Stimulated activated CD4-positive, alpha-beta T cell treated with anti-CD3 and anti-CD28 coated beads, TNF-alpha, amount 100 ng/mL, for 48 hours (primary cell): ENCODE measurements at places on chromosomes 2 and 18.

- DNase-seq, result no peak
These were observed 13.9 kb downstream of the ODC1 start for GRCh38 chr2:10433947-10434885.

- no peak for DNase-seq
These were observed 163.6 kb downstream of the PRKCE start for GRCh38 chr2:45814951-45815621.

GRCh38 chr2:200762127-200762526, 49.6 kb upstream of the BZW1 start:
- DNase-seq, result no peak

DNA sequence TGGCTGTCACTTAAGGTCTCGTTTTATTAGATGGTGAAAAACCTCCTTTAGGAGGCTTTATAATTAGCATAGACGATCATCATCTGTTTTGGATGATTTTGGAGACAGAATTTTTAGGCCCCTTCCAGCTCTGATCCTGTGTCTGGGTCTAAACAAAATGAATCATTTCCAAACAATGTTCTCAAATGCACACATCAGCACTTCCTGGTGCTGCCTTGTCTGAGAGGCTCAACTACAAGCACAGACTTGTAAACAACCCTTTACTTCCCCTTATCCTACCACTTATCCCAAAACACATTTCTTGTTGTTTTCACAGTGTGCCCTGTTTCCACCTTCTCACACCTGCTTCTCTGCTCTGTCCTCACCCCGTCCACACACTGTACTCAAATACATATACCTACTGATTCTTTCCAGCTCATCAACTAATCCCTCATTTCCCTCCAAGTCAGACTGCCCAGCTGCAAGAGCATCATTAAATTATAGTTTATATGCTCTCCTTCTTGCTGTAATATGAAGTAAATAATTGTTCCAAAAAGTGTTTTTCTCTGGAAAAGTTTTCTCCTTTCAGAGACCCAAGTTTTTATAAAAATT, 71.2 kb upstream of the COL3A1 start:
- DNase-seq, result no peak

GRCh38 chr2:213609570-213610170, 325.4 kb downstream of the SPAG16 start:
- no peak for DNase-seq

- no peak for DNase-seq
These were observed 1.7 kb downstream of the DNPEP start for GRCh38 chr2:219385958-219386520.

GRCh38 chr2:46554397-46554796, 75.0 kb downstream of the TMEM247 start:
- no peak for DNase-seq

- DNase-seq, result no peak
These were observed 6.2 kb downstream of the GLI2 start for GRCh38 chr2:120741571-120742561.

DNA sequence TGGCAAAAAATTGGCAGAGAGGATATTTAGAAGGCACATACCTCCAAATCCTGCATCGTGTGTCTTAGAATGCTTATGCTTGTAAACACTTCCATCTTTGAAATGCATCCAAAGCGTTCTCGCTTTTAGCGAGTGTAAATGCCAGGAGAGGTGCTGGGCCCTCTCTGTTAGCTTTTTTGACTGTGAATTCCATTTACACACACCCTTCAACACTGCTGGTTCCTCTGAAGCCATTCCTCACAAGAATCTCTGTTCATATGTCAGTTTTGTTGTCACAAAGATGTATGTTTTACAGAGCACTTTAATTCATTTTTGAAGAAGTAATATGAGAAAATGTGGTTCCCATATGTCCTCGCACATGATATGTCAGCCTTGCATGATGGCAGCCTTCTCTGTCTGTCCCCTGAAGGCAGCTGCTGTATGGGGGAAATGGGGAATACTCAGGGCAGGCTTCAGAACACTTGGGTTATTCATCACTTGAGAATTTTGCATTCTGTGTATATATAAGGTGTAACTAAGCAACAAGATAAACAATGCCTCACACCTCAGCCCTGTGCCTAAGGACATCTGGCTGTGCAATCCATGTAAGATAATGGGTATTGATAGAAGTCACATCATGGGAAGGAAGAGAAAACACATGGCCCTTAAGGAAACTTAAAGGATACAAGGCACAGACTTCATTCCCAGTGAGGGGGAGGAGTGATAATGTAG, 52.3 kb downstream of the RAB27B start:
- DNase-seq, result no peak

- no peak for DNase-seq
These were observed 12.6 kb upstream of the CELF4 start for GRCh38 chr18:37578182-37578678.

DNA sequence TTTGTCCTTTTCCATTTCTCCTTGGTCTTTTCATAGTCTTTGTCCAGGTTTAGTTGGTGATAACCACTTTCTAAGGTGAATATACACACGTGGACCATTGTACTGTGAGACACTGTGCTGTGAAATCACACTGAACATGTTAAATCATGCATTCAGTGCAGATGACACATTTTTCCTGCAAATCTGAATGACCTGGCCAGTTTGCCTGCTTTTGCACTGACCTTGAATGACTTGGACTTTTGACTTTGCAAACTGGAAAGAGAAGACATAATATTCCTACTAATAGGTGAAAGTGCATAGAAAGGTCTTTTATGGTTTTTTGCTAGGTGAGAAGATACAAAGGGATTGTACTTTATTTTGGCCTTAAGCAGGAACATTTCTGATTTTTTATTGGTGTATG, 21.7 kb upstream of the PHLPP1 start:
- no peak for DNase-seq

DNA sequence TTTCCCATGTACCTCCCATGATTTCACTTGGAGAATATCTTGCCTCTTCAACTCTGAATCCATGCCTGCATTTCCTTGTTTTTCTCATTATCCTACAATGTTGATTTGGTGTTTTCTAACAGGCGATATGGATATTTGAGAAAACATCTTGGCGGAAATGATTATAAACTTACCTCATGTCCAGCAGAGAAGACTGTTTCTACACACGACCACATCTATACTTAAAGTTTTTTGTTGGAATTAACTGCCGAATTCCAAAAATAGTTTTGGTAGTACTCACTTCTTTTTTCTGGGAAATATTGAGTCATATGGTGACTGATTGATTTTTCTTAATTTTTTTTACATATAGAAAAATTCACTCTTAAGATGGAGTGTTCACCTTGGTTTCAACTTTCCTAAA, 41.4 kb upstream of the TMEFF2 start:
- no peak for DNase-seq

DNA sequence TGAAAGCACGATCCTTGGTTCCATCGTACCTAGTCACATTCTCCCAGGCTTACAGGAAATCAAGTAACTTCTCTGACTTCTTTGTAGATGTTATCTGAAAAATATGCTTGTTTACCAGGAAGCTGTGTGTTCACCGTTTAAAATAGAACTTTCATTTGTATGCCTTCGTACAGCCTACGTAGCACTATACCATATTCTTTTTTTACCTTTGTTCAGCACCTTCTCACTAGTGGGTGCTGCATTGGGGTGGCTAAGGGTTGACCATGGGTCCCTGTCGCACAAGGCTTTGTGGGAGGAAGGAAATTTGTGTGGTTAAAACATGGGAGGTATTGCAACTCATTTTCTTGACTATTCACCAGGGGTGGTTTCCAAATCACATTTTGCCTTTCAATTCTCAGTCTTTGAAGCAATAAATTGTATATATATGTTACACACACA, 16.6 kb downstream of the MALT1 start:
- DNase-seq, result peak; percentile 40

- no peak for DNase-seq
These were observed 69.9 kb downstream of the UXS1 start for GRCh38 chr2:106124106-106124756.

DNA sequence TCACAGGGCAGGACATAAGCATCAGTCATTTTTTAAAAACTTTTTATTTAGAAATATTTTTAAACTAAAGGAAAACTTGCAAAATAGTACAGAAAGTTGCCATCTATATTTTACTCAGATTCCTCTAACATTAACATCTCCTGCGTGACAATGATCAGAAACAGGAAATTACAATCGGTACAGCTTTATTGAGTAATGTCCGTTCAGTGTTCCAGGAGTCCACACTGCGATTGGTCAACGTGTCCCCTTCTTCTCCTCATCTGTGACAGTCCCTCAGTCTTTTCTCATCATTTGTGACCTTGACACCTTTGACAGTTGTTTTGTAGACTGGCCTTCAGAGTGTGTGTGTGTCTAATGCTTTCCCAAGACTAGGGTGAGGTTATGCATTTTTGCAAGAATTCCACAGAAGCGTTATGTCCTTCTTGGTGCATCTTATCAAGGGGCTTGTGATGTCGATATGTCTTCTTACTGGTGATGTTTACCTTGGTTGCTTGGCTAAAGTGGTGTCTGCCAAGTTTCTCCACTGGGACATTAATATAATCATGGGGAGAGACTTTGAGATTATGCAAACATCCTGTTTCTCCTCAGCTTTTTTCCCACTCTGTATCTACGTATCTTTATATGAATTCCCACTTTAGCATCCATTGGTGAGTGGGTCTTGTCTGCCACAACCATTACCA, 21.4 kb upstream of the TMEM177 start:
- DNase-seq, result no peak

DNA sequence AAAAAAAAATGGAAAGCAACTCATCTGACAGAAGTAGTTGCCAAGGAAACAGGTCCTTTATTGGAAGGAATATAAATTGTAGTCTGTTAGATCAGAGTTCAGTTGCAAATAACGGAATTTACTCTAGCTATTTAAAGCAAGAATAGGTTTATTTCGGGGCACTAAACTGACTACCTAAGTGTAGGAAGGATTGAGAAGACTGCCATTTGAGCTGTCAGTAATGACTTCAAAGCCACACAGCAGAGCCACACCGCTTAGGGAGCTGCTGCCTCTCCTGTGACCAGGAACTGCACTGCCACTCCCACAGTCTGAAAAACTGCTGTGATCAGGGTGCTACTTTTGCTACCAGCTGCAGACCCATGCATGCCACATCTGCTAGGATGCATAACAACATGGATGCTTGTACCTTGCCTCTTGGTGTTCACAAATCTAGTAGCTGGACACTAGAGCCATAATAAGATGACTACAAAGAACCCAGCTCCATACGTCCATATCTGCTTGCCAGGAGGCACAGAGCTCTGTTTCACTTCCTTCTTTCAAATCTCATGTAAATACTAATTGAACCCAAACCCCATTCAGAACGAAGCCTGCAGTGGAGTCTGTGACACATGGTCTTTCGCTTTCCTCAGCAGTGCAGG, 2.2 kb downstream of the DSG2 start:
- DNase-seq, result no peak

- DNase-seq, result no peak
These were observed 37.6 kb downstream of the IL1R2 start for GRCh38 chr2:102029405-102029804.

- DNase-seq, result no peak
These were observed 3.0 kb downstream of the SCG2 start for GRCh38 chr2:223598994-223599639.

- no peak for DNase-seq
These were observed 11.7 kb downstream of the TTC32 start for GRCh38 chr2:19890104-19890503.

DNA sequence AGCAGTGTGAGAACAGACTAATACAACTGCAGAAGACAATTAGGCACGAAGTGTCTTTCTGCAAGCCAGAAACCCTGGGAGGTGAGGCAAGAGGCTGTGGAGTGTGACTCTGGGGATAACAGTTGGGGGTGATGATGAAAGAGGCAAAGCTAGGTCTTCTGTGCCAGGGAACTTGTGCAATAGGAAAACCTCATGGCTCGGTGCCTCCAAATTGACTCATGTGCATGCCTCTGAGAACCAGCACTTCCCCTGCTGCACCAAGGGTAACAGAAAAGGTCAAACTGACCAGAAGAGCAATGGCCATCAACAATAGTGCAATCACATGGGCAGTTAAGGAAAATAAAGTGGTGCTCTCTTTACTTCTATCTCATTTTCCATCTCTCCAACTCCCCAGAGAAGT, 136.4 kb downstream of the SCG2 start:
- DNase-seq, result no peak

DNA sequence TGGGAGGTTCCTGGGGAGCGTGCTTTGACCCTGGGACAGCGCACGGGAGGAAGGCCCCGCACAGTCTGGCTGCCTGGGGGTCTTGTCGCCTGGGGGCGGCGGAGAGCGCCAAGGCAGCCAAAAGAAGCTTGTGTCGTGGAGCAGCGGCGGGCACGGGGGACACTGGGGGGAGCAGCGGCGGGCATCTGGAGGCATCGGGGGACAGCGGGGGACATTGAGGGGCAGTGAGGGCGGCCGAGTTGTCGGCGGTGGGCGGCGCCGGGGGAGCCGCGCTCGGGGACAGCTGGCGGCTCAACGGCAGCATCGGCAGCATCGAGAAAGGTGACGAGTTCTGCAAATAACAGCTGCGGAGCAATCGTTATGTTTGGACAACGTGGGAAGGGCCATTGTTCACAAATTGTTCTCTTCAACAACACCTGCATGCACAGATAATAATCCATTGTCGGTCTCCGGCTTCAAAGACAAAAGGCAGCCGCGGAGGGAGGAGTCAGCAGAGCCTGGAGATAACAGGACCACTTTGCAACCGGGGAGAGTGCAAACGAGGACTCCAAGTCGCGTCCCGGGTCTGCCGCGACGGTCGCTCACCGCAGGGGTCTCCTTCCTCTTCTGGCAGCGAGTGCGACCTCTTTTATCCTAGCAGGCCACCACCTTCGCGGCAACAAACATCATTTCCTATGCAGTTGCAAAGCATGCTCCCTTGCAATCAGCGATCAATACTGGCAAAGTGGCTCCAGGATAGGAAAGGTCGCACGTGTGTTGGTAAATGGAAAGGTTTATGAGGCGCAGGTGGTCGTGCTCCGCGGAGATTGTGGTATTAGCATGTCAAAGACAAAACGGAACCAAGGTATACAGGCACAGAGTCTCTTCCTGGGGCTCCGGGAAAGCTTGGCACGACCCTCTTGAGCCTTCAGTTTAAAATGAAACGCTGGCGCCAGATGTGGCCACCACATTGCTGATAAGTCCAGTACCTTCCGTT, 132.3 kb upstream of the DLX2 start:
- no peak for DNase-seq

GRCh38 chr2:160132761-160133160, 67.3 kb downstream of the ITGB6 start:
- no peak for DNase-seq

- DNase-seq, result no peak
These were observed 719.7 kb upstream of the ID2 start for GRCh38 chr2:7962161-7962560.

GRCh38 chr2:15874321-15874720, 66.0 kb upstream of the MYCN start:
- DNase-seq, result no peak

- DNase-seq, result no peak
These were observed 1.1 kb upstream of the APCDD1 start for GRCh38 chr18:10453261-10453805.

DNA sequence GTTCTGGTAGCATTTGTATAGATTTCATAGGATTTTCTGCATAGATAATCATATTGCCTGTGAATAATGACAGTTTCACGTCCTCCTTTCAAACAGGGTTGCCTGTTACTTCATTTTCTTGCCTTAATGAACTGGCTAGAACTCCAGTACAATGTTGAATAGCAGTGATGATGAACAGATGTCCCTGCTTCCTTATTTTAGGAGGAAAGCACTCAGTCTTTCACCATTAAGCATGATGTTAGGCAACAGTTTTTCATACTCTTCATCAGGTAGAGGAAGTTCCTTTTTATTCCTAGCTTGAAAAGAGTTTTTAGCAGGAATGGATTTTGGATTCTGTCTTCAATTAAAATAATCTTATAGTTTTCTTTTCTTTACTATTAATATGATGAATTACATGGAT, 39.7 kb downstream of the C2orf76 start:
- DNase-seq, result no peak

- DNase-seq, result no peak
These were observed 76.7 kb downstream of the FHOD3 start for GRCh38 chr18:36374262-36374661.
